ENCODE measurements at places on chromosomes 12 and 14.

GRCh38 chr14:51610771-51611170, 40.9 kb upstream of the FRMD6 start:
- DNase-seq = no peak

- DNase-seq = no peak
Measured at GRCh38 chr14:68758301-68758700, 34.6 kb downstream of the ZFP36L1 start.

- no peak for DNase-seq
Measured at GRCh38 chr12:69321351-69321750, 26.8 kb upstream of the LYZ start.

- no peak for DNase-seq
Measured at GRCh38 chr14:100165376-100165775, 5.9 kb upstream of the DEGS2 start.

DNA sequence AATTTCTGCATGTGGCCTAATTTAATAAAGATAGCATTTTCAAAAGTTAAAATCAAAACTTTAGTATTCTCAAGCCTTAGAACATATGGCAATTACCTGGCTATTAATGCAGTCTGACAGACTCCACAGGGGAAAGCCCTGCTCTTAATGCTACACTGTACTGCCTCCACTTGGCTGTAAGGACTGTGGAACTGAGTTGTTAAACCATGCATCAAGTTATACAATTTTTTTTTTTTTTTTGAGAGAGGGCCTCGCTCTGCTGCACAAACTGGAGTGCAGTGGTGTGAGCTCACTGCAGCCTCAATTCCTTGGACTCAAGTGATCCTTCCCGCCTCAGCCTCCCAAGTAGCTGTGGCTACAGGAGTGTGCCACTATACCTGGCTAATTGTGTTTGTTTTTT, 19.0 kb upstream of the NDUFA12 start:
- DNase-seq = no peak

GRCh38 chr14:37168721-37169120, 3.7 kb downstream of the SLC25A21 start:
- no peak for DNase-seq

GRCh38 chr12:91617818-91618217, 435.2 kb upstream of the DCN start:
- DNase-seq = no peak

Measured in stimulated activated CD4-positive, alpha-beta T cell treated with anti-CD3 and anti-CD28 coated beads, Interleukin-4, amount 100 ng/mL, for 4 hours (primary cell).